ENCODE measurements at places on chromosomes 11 and 22.

GRCh38 chr11:105754716-105755115, 144.8 kb downstream of the GRIA4 start:
- no peak for DNase-seq

DNA sequence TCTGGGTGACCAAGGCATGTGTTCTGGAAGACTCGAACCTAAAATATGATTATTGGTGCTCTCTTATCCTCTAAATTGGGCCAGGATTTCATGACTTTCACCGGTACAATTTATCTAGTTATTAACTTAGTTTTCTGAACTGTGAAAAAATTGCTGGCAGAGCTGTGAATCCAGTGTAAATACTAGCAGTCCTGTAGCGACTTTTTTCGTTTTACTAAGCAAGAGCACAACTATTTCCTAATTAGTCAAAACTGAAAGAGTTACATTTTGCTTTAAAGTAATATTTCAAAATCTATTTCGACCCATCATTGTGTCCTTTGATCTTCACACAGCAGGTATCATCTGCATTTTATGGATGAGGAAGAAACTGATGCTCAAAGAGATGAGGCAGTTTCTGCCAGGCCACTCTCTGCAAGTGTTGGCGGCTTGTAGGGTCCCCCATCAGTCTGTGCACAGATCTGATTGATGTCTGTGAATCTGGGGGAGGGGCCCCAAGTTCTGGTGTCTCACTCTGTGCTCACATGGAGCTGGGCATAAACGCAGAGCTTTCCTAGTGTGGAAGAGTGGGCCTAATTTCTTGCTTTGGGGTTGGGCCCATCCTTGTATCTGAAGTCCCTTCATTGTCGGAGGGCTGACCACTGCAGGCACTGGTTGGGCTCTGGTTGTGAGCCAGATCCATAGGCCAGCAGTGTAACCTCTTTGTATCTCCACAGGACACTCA, 1.4 kb upstream of the TRMT2A start:
- no peak for DNase-seq

DNA sequence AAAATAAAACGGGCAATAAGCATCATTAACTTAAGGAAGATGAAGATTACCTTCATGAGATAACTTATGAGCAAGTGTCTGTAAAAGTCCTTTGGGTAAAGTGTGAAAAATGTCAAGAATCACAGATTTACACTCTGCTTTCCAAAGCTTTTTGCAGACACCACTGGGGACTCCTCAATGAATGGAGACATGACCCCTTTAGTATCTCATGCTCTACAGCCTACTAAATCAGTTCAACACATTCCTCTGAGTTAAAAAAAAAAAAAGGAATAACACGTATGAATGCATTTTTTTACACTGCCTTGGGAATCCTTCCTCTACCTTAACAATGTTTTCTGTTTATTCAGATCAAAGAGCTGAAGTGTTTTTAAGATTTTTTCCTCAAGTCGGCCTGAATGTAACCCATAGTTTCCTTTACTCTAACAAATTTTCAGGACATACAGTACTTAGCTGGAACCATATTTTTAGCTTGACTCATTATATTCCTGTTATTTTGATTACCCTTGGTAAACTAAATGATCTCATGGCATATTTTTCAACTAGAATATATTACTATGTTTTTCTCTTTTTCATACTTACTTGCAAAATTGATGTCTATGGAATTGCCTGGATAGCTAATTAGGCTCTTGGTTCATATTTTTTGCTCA, 25.9 kb upstream of the RAB30 start:
- no peak for DNase-seq

GRCh38 chr11:31804312-31805036, 6.6 kb downstream of the PAX6 start:
- no peak for DNase-seq

DNA sequence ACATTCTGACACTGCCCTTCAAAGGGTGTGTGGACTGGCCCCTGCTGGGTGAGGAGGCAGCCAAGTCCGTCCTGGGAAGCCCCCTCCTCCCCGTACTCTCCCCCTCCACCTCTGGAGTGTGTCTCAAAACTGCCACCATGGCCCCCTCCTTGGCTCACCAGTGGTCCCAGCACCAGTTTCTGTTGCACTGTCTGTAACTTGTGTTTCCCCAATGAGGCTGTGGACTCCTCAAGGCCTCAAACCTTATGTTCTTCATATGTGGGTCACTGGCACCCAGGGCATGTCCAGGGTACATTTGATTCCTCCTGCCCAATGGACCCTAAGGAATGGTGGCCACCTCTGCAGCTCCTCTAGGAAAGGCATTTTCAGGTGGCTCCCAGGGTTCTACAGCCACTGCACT, 6.6 kb upstream of the NPTXR start:
- no peak for DNase-seq

- no peak for DNase-seq
These were observed 546.8 kb downstream of the BUD13 start for GRCh38 chr11:116225784-116226585.

DNA sequence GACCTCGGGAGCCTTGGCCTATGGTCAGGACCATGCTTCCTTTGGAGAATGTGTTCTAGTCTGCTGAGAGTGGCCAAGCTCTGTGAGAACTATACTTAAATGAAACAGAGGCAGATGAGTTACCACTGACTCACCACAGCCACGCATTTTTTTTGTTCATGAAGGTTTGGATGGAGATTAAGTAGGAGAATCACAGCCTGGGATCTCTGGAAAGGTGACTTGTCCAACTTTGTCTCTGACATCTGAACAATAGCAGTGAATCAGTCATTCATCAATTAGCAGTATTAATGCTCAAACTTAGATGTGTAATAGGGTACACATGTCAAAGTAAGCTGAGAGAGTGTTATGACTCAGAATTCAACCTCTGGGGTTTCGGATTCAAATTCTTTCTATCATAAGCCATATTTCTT, 100.7 kb upstream of the ANO3 start:
- no peak for DNase-seq

GRCh38 chr11:62652161-62653006, 718 bp downstream of the INTS5 start:
- no peak for DNase-seq

DNA sequence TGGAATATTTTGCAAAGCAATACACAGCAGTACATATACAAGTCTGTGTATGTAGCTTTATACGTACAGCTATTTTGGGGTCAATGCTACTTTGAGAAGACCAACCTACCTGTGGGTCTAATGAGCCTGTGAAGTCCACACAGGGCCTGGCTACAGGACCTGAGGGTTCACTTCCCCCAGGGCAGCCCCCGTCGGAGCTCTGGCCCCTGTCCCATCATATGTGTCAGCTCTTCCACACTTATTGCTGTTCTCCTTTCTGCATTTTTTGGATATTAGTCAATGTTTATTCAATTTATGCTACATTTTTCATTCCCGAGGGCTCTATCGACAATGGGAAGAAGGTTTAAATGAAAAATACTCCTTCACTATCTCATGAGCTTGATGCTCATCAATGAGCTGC, 1473.6 kb downstream of the BRD1 start:
- DNase-seq = no peak

GRCh38 chr11:117734601-117735024, 62.4 kb downstream of the DSCAML1 start:
- DNase-seq = no peak

DNA sequence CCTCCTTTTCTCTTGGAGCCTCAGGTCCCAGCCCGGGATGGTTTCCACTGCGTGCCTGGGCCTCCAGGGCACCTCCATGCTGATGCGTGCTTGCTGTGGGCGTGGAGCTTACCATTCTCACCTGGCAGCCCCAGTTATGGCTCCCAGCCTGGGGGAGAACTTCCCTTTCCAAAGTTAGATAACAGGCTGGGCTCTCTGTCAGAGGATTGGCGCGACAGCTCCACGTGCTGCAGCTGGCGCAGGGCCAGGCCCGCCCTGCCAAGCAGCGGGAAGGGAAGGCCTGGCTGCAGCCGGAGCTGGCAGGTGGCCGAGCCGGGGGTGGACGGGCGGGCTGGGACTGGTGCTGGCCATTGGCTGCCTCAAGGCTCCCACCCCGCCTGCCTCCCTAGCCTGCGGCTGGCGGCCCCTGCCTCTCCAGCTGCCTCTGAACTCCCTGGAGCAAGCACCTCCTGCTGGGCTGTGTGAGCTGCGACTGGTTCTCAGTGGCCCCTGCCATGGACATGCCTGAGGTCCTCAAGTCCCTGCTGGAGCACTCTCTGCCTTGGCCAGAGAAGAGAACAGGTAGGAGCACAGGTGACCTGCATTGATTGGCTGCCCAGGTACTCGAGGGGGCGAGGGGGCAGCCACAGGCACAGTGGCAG, 14.6 kb upstream of the TEF start:
- DNase-seq = no peak

GRCh38 chr11:34856251-34856650, 59.9 kb downstream of the APIP start:
- no peak for DNase-seq

DNA sequence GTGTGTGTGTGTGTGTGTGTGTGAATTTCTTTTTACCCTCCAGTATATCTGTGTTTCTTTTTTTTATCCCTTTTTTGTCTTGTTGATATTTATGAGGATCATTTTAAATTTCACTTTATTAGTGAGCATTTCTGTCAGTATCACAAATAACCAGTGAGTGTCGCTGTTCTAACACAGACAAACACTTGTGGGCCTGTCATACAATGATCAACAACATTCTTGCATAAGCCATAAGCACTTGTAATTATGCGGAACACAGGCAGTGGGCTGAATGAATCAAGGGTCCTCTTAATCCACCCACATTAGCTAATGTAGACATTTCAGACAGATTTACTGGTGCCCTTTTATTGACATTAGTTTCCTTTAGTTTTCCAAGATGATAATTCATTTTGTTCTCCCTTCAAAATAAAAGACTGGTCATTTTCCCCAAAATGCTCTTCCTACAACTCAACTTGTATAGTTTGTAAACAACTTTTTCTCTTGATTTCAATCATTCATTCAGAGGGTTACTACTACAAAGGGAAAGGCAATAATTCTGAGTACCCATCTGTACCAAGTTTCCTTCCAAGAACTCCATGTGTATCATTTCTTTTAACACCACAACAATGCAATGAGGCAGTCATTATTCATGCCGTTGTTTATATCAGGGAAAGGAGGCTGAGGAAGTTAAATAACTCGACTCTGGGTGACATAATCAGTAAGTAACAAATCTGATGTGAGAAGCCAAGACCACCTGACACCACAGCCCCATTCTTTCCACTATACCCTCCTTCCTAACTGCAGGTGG, 34.5 kb upstream of the ANO3 start:
- DNase-seq = no peak

GRCh38 chr22:47190276-47190956, 428.0 kb downstream of the TBC1D22A start:
- DNase-seq = no peak

DNA sequence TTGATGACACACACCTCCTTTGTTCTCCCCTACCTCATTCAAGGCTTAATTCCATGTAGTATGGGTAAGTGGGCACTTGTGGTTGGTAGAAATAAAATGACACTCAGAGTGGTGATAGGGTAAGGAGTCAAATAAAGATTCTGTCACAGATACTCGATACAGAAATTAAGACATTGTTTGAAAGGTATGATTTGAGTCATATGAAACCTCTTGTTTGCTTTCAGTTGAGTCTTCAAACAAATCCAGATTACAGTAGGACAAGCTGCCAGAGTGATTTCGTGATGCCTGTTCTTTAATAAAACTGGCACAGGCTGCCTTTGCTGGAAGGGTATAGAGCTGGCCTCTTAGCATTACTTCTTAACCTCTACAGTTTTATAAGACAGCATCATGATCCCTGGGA, 182.4 kb downstream of the SPON1 start:
- DNase-seq = no peak

DNA sequence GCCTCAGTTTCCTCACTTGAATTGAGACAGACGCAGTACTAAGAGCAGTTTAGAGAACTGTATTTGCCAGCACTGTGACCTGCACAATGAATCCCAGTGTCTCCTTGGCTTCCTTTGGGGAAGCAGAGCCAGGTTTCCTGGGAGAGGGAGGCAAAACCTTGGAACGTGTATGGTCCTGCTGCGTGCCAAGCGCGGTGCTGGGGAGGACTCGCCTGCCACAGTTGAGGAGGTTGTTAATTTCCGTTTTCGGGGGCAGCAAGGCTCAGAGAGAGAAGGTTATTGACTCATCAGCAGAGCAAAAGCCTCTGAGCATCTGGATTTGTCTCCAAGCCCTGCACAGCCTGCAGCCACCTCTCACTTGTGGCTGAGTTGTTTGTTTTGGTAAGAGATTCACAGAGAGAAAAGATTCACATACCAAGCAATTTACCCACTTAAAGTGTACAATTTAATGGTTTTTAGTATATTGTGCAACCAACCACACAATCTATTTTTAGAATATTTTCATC, 10.8 kb downstream of the SYT12 start:
- DNase-seq = no peak

DNA sequence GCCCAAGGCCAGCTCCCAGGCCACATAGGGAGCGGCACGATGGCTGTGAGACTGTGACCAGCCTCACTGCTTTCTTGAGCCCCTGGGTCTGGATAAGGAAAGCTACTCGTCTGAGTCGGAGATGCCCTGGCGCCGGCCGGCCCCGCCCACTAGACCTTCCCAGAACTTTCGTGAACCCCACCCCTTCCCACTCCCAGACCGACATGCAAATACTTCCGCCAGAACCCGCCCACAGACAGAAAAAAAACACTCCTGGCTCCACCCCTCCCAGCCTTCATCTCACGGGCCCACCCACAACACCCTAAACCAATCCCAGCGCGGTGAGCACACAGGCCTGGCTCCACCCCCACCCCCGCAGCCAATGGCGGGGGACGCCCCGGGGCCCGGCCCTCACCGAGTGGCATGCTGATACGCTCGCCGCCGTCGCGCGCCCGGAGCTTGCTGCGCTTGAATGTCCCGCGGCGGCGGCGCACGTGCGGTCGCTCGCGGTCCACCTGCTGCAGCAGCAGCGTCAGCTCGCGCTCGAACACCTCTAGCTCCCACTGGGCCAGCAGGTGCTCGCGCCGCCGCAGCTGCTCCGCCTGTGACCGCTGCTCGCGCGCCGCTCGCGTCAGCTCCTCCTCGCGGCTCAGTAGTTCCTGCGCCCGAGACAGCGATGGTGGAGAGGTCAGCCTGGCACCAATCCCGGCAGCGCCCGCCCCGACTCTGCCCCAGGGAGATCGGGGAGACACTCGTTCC, 7.0 kb downstream of the MAP3K11 start:
- no peak for DNase-seq

DNA sequence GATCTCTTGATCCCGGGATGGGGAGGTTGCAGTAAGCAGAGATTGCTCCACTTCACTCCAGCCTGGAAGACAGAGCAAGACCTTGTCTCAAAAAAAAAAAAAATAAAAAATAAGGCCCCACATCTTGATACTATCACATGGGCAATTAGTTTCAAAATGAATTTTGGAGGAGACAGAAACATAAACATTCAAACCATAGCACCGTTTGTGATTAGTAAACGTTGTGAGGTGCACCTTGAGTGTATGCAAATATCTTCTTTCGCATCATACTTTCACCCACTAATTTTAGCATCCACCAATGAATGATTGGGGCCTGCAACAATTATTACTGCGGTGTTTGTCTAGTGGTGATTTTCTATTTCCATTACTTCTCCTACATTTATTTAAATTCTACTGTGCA, 11.0 kb upstream of the SPDYC start:
- DNase-seq = no peak

GRCh38 chr11:31397239-31397834, 27.7 kb downstream of the DNAJC24 start:
- DNase-seq = no peak

Data from activated CD8-positive, alpha-beta memory T cell treated with anti-CD3 and anti-CD28 coated beads for 4 hours (primary cell).